ENCODE measurements at places on chromosomes 11 and 22.

GRCh38 chr11:115439969-115440540 is 64.2 kb downstream of the CADM1 start:
- no peak for DNase-seq

GRCh38 chr11:72124046-72124445 is 11.5 kb upstream of the FOLR3 start:
- DNase-seq: no peak

- no peak for DNase-seq
Observed at GRCh38 chr11:125063429-125064043, 431 bp downstream of the SLC37A2 start.

DNA sequence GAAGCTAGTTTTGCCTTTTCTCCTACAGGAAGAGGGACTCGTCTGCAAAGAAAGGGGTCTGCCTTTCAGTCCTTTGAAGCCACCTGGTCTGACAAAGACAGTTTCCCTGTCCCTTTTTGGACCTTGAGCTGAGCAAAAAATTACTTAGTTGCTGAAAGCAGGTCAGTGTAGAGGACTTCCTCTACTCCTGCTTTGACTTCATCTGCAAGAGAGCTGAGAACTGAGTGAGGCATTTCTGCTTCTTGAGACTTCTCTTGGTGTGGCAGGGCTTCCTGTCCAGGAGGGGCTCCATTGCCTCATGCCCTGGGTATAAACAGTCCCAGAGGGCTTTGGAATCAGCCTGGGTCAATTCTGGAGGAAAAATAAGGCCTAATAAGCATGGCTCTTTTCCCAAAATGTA is 73.1 kb downstream of the ZNRF3 start:
- DNase-seq: no peak

DNA sequence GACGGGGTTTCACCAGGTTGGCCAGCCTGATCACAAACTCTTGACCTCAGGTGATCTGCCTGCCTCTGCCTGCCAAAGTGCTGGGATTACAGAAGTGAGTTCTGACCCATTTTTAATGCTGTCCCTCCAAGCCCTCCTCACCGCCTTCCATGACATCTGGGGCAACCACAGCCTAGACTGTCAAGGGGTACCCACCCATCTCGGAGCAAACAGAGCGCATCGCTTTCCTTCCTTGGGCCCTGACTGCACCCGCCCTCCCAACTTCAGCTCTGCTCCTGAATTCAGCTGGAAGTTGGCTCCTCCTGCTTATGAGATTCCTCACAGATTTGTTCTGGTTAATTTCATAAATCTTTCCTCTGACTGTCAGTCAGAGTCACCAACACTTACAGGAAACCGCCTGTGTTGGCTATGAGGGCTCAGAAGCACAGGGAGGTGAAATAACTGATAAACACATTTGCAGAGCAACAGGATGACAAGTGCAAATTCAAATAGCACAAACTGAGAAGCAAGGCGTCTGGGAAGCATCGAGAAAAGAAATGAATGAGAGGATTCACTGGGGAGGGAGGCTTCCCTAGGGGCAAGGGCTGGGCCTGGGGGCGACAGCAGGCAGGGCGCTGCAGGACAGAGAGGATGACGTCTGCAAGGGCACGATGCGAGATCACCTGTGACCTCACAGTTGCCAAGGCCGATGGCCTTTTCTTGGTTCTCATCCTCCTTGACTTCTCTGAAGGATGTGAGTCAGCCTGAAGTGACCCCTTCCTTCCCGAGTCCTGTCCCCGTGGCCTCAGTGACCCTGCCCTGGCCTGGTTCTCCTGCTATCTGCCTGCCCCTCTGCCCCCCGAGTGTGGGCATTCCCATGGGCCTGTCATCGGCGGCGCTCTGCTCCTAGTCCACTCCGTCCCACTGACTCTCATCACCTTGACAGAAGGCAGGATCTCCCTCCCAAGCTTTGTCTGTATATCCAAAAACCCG is 6.1 kb downstream of the IFT27 start:
- no peak for DNase-seq

- no peak for DNase-seq
Observed at GRCh38 chr22:39967996-39968972, 8.1 kb downstream of the TMA7B start.

GRCh38 chr22:25482868-25483639 is 81.4 kb upstream of the GRK3 start:
- DNase-seq: no peak

GRCh38 chr11:94623120-94623735 is 56.1 kb downstream of the PIWIL4 start:
- DNase-seq: peak; percentile 68

DNA sequence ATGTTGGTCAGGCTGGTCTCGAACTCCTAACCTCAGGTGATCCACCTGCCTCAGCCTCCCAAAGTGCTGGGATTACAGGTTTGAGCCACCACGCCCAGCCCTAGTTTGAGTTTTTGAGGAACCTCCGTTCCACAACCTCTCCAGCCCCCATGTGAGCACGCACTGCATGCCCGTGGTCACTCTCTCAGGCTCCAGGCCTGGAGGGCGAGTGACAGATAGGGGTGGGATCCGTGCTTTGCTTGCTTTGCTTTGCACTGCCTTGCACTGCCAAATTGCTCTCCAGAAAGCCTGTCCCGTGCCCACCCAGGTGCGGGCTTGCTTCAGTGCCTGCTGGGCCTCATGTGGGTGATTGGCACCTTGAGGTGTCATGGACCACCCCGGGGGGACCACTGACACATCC is 29.9 kb downstream of the FGF4 start:
- DNase-seq: no peak

- no peak for DNase-seq
Observed at GRCh38 chr11:83007909-83008580, 63.7 kb downstream of the RAB30 start.

DNA sequence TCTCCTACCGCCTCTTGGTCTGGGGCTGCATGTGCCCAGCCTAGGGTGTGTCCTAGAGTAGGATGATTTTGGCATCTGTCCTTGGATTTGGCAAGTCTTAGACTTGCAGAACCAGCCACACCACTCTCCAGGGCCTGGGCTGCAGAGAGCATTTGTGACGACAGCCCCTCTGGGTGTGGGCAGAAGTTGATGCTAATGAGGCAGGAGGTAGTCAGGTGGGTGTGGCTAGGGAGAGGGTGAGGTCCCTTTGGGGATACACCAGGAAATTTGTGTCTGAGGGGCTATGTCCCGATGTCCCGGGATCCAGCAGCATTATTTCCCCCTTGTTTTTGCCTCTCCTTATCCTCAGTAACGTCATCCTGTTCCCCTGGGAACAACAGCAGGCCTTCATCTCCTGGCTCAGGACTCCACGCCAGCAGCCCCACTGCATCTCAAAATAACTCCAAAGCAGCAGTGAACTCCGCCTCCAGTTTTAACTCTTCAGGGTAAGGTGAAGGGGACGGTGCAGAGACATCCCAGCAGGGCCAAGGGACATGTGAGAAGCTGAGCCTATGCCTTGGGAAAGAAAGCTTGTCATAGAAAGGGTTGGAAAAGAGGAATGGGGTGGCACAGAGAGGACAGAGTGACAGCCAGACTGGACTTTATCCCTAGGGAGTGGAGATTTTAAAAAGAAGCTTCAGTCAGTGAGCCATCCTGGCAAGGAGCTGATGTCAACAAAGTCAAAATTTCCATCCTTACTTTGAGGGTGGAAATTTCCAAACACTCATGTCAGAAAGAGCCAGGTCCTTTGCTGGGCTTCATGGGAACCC is 8.0 kb upstream of the TLCD5 start:
- no peak for DNase-seq

DNA sequence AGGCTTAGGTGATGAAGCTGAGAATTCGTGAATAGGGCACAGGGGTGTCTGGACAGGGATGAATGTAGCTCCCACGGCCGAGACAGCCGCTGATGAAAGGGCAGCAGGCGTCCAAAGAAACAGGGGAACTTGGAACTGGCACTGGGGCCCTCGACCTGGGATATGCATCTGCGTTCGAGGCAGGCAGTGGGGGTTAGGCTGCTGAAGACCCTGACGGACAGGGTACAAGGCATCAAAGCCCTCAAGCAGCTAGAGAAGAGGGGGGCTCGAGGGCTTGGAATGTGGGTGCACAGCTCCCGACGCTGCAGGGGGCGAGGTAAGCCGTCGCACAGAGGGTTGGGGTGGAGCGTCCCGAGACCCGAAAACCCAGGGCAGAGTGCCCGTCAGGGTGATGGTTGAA is 6.9 kb upstream of the SYT8 start:
- DNase-seq: no peak

DNA sequence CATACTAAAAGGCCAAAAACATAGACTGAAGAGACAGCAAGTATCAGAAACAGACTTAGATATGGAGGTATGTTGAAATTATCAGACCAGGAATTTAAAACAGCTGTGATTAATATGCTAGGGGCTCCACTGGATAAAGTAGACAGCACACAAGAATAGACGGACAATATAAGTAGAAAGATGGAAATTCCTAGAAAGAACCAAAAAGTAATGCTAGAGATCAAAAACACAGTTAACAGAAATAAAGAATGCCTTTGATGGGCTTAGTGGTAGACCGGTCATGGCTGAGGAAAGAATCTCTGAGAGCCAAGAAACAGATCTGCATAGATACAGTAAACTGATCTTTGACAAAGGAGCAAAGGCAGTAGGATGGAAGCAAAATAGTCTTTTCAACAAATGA is 250.2 kb downstream of the SWAP70 start:
- no peak for DNase-seq

DNA sequence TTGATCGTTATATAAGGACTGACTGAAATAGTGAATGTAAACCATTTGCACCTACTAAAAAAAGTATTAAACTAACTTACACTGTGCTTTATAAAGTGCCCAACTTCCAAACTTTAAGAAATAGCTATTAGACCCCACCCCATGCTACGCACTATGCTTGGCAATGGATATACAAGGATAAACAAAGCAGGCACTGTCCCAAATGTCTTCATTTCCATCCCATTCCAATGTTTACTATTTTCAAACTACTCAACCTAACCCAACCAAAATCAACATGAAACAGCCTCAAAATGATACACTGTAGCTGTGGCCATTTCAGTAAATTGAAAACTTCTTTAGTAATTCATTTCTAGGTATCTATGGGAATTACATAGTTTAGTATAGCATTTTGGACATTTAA is 12.5 kb downstream of the PHF21A start:
- DNase-seq: no peak

DNA sequence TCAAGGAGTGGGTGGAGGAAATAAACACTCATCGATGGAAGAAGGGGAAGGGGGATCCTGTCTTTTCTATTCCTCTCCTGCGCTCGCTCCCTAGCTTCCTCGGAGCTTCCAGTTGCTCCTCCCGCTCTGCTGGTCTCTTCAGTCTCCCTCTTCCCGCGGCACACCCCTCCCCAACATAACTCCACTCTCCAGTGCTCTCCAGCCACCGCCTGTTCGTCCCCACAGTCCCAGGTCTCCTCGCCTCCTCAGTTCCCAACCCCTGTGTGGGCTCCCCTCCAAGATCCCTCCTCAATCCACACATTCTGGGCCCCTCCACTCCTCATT is 438 bp downstream of the ZW10 start:
- DNase-seq: no peak

DNA sequence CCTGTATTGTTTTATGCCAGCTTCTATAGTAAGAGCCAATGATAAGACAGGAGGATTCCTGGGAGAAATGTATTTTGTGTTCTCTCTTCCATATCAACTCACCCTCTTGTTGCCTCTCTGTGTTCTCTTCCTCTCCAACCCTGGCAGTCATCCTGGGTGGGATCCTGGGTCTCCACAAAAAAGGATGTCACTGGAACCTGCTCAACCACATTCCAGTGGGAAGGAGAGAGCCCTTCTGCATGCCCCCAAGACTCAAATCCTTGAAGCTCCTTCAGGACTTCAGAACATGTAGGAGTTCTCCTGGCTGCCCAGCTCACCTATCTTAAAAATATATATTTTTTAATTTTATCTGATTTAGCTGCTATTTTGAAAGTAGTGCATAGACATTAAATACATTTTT is 26.1 kb downstream of the APOL6 start:
- no peak for DNase-seq

- DNase-seq: no peak
Observed at GRCh38 chr11:2574043-2574552, 125.7 kb downstream of the KCNQ1OT1 start.

DNA sequence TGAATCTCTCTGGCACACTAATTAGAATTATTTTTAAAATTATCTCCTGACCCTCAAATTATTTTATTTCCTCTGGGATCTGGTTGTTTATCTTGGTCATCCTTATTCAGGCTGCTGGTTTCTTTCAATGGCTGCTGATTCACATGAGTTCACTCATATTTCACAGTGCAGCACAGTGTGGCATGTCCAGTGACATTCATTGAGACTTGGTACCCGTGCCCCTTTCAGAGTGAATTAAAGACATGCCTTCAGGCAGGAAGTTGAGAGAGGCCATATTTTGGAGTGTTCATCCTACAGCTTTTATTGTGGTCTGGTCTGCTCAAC is 13.5 kb downstream of the DCPS start:
- DNase-seq: no peak

DNA sequence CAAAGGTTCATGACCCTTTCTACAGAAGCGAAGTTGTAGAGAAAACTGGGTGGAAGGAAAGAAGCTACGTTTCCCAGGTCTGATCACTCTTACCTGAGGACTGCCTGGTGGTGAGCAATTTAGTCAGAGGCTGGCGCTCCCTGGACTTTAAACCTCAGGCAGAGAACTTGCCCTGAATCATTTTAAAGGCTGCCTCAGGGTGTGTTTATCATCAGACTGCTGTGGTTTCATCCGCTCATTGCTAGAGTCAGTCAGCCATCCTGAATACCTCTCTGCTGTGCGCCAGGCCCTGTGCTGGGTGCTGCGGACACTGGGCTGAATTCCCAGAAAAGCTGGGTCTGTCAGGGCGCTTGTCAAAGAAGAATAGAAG is 2.7 kb downstream of the DTX4 start:
- no peak for DNase-seq

GRCh38 chr11:107598225-107599139 is 7.5 kb downstream of the ELMOD1 start:
- no peak for DNase-seq

GRCh38 chr22:49365191-49365837 is 462.4 kb downstream of the BRD1 start:
- no peak for DNase-seq

DNA sequence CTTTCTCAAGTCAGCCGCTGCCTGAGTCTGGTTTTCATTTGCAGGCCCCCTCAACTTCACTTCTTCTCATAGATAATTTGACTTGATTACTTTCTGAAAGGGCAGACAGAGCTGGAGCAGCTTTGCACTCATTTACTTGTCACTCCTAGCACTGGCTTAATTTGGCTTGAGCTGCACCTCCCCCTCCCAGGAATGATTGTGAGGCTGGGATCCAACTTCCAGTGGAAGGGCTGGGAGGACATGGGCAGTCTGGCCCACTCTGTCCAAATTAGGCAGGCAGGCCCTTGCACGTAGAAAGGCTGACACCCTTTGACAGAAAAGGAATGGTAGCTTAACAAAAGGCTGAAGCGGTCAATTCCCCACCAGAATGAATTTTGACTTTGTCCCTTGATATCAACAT is 453.9 kb downstream of the ETS1 start:
- DNase-seq: no peak

GRCh38 chr11:129935723-129936122 is 40.3 kb upstream of the NFRKB start:
- DNase-seq: no peak
